ENCODE measurements at places on chromosomes 4 and X.

DNA sequence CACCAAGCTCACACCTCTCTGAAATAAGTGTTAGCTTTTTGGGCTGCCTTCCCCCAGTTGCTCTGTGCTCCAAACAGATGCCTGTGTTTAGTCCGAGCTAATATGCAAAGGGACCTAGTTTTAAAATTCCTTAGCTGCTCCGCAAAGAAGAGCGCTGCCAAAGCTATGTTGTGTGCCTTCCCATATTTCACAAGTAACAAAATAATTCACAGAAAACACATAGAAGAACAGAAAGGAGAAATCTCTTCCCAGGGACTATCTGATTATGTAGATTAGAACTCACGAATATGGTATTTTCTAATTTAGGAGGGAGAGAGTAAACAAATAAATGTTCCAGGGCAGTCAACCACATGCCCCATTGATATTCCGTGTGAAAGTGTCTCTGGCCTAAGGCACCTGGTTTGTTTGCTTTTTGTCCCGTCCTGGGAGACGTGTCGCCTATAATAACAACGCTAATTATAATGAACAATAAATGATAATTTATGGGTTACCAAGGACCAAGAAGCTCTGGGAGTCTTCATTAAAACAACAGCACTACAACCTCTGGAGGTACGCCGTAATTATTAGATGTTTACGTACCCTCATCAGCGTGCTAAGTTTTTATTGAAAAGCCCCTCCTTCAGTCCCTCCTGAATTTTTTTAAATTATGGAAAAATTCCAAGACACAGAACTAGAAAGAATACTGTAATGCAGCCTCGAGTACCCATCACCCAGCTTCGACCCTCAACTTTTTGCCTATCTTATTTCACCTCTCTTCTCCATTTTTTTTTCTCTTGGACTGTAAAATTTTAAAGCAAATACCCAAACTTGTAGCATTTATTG, 1.2 kb upstream of the CCNG2 start:
- DNase-seq = no peak

DNA sequence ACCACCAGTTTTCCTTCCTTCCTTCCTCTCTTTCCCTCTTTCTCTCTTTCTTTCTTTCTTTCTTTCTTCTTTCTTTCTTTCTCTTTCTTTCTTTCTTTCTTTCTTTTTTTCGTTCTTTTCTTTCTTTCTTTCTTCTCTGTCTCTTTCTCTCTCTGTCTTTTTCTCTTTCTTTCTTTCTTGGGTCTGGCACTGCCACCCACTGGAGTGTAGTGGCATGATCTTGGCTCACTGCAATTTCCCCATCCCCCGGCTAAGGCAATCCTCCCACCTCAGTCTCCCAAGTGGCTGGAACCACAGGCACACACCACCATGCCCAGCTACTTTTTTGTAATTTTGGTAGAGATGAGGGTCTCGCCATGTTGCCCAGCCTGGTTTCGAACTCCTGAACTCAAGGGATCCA, 51.6 kb upstream of the NHS start:
- DNase-seq = no peak

GRCh38 chrX:39771089-39771488, 326.7 kb downstream of the BCOR start:
- DNase-seq = no peak

- no peak for DNase-seq
Observed at GRCh38 chr4:55600640-55601039, 8.6 kb upstream of the PDCL2 start.

DNA sequence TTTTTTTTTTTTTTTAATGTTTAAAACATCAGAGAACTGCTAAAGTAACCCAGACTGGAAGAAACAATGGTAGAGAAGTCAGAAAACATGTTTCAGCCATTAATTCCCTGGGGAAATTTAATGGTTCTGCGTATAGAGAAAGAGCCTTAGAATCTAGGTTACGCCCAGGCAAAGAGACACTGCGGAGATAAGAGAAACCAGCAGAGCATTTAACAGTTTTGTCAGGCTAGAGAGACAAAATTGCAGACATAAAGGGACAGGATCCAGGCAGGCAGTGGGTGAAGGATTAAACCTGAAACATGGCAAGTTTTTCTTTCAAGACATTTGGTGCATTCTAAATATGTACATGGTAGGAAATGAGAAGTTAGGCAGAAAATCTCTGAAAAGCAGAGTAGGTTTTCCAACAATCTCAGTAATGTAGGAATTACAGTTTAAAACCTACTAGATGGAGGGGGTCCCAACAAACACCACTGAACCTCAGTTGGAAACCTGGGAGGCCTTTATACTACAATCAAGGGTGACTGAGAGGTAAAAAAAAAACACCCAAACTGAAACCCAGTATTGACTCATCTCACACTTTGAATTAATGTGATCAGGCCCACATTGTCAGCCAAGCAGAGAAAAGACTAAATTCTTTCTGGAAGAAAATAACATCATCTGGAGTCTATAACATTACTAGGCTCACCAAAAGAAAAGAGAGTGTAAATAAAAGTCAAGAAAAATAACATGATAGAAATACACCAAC, 254.2 kb upstream of the NWD2 start:
- DNase-seq = no peak

GRCh38 chr4:80259817-80260216, 6.6 kb upstream of the FGF5 start:
- no peak for DNase-seq

DNA sequence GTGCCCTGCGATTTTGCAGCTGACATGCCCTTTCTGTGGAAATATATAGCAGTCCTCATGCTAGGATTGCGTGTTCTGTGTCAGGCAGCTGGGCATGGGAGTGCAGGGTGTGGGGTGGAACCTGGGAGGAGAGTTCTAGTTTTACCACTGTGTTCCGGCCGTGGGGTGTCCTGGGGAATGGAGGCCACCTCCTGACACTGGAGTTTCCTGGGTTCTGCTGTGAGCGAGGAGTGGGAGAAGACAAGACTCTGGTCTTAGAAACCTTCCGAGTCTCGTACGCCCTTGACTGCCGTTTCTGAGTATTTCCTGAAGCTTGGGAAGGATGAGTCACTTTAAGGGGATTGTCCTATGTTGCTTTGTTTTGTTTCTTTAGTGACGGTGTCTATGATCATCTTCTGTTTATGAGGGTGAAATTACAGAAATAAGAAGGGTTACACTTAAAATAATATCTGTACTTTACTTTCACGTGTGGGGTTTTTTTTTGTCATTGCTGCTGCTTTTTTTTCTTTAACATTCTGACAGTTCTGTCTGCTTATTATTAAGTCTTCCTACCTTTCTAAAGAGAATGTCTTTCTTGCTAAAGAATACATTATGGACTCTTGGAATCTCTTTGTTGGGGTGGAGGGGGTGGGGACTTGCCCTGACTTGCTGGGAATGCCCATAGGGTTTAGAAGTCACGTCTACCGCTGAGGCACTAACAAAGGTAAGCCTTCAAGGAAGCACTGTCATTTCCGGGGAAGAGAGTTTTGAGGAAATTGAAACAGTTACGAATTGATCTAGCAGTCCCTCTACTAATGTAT, 19.1 kb downstream of the CD99 start:
- no peak for DNase-seq

- DNase-seq = no peak
Observed at GRCh38 chr4:125111323-125111722, 203.4 kb upstream of the FAT4 start.

All from liver (tissue), 10 donors.